ENCODE measurements at places on chromosomes 1 and 21.
A peak's percentile ranks its signal among the peaks of the same experiment; 100 is the strongest.

DNA sequence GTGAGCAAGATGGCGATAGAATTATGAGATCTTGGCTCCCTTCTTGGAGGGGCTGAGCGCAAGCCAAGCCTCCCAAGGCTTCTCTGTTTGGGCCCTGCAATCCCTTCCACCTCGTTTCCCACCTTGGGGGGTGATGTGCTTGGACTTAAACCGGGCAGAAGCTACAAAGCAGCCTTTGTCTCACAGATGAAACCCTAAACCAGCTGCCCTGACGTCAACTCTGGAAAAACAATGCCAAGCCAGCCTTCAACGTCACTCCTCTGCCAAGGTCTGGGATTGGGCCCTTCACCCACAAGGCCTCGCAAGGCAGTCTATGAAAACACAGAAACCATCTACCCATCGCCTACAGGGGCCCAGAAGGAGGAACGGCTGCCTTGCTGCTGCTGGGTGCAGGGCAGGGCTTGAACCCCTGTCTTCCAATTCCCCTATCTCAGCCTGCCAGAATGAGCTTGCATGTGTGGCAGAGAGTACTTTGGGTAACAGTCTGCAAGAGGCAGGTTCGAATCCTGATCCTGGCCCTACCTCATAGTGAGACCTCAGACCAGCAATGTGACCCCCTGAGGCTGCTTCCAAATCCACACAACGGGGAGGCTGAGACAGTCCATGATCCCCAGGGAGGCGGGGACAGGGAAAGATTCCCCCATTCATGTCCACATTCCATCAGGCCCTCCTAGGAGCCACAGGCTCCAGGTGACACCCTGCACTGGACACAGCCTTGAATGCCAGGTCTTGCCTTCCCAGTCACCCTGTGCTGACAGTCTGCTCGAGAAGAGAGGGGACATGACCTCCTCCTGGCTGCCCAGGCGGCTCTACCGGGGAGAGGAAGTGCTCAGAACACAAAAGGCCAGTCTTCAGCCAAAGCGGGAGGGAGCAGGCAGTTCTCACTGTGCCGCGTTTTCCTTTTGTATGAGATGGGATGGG is 15.0 kb downstream of the IFFO2 start:
- DNase-seq, result no peak

DNA sequence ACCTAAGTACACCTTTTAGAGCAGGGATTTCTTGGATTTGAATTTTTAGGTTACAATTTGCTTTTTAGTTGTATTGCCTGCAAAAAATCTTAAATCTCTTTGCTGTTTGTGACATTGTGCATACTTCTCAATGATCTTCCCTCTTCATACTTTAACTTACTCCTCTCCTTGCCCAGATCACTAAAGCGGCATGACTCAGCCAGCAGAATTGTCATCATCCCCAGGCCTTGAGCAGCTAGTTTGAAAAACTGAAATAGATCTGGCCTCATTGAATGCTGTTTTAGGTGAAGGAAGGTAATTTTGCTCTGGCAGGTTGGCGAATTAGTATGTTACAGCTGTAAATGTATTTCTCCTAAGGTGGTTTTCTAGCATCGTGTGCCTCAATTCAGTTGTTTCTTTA is 145.9 kb downstream of the RYR2 start:
- DNase-seq, result no peak

DNA sequence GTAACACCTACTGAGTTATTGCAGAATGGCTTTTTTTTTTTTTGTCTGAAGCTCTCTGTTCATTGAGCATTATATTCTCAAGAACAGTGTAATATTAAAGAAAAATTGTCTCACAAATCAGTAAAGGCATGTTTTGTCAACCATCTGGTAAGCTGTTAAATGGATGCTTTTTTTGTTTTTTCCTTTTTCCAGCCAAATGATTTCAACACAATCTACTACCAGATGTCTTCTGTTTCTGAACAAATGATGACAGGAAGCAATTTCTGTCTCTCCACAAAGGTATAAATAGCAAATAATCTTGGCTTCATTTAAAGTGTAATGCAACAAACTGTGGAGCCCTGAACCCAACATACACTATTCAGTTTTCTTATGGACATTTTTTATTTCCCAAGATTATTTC is 78.6 kb upstream of the RGS2 start:
- DNase-seq, result no peak

DNA sequence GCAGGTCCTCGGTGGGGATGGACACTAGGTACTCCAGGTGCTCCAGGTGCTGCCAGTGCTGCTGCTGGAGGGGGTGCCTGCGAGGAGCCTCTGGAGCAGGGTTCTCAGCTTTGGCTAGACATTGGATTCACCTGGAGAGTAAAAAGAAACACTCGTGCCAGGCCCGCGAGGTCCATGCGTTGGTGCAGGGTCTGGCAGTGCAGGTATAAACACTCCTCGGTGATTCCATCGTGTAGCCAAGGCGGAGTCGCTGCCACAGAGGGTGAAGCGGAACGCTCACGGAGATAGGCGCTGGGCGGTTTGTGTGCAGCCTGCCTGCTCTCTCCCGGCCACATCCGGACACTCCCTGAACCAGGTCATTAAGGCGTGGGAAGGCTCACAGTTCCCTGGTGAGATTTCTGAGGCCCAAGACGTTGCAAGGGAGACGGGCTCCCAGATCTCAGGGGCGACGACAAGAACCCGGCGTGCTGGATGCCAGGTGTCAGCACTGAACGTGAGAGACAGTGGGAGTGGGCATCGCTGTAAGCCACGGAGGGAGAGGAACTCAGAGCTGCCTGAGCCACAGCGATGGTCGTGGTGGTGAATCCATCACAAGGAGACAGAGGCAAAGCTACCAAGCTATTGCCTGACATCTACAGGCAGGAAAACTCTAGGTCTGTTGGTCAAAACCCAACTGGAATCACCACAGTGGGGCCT is 17.2 kb upstream of the SUMO3 start:
- DNase-seq, result no peak

GRCh38 chr1:9451081-9451480 is 88.2 kb upstream of the SLC25A33 start:
- DNase-seq, result no peak

GRCh38 chr1:91226741-91227140 is 177.9 kb downstream of the HFM1 start:
- no peak for DNase-seq

DNA sequence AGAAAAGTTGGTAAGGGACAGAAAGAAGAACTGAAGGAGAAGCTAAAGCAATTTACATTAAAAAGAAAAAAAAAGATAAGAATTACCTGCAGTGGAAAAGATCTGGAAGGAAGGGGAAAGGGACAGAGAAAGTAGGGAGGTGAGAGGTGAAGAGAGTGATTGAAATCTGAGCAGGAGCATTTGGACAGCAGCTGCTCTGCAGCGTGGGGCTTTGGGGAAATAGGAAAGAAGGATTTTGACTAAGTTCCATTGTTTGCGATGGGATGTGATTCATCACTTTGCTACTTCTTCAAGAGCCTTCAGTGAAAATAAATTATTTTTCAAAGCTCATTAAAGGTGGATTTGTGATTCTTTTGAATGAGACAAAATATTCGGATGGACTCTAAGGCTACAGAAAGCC is 26.1 kb upstream of the NMNAT2 start:
- no peak for DNase-seq

GRCh38 chr1:17196496-17197185 is 8.3 kb upstream of the PADI1 start:
- DNase-seq, result no peak

DNA sequence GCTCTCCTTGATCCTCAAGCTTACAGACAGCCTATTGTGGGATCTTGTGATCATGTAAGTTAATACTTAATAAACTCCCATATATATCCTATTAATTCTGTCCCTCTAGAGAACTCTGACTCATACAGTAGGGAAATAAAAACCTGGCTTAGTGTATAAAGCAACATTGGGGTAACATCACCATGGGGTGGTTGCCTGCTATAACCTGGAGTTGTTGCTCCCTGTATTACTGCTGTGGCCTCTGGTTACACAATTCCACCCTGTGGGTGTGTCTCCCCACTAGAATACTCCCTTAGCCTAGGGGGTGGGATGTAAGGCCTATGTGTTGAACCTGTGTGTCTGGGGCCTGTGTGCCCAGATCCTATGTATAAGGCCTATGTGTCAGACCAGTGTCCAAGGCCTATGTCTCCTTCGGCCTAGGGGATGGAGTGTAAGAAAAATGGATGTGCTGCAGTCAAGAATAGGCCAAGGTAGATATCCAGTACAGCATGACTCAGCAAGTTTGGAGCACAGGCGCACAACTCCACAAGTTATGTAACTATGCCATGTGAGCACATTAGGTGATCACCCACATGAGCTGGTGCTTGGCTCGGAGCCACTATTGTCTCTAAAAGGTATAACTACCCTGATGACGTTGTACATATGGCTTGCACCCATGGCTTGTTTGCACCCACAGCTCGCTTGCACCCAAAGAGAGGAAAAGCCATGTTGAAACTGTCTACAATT is 96.8 kb upstream of the C1orf21 start:
- DNase-seq, result no peak

- no peak for DNase-seq
These were observed 47.0 kb upstream of the POU2F1 start for GRCh38 chr1:167173516-167174184.

GRCh38 chr1:108007531-108007930 is 42.6 kb upstream of the VAV3 start:
- no peak for DNase-seq

DNA sequence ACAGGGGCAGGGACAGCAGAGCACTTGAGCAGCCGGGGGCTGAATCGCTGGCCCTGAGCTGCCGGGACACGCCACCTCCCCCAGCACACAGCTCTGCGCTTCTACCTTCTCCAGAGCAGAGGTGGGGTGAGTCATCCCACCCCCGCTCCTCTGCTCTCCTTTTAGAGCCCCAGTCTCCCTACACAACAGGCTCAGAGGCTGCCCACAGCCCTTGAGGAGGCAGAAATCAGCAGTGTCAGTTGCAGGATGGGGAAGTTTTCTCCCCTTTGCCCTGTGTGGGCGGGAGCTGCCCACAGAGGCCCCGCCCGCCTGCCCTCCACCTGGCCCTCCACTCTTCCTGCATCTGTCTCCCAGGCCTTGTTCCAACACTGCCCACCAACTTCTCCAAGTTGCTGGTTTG is 94.6 kb downstream of the STUM start:
- peak; percentile 72 for DNase-seq

GRCh38 chr21:33238146-33238545 is 8.4 kb downstream of the IFNAR2 start:
- DNase-seq, result no peak

- no peak for DNase-seq
These were observed 3.0 kb downstream of the C1QC start for GRCh38 chr1:22646384-22646783.

- no peak for DNase-seq
These were observed 694.4 kb downstream of the MATN1 start for GRCh38 chr1:30028939-30029338.

GRCh38 chr1:182139496-182139895 is 78.0 kb upstream of the ZNF648 start:
- no peak for DNase-seq

GRCh38 chr1:10432910-10433700 is 2.9 kb downstream of the CENPS start:
- DNase-seq, result no peak

- DNase-seq, result peak; percentile 29
These were observed 677 bp downstream of the AGPAT3 start for GRCh38 chr21:43865540-43866259.

GRCh38 chr1:86085741-86086409 is 70.7 kb downstream of the COL24A1 start:
- no peak for DNase-seq

GRCh38 chr1:109261006-109261405 is 11.7 kb downstream of the CELSR2 start:
- no peak for DNase-seq

DNA sequence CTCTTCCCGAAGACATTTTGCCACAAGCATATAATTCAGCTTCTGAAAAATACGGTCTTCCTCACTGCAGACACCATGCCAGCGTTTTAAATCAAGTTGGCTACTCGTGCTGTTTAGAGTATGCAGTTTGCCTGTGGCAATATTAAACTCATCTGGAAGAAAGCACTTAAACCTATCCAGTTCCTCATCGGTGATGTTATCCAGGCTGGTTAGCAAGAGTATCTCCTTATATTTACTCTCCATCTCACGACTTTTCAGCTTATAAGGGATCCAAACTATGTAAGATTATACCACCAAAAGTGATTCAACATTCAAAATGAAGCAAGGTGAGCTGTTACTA is 9.7 kb upstream of the IFI16 start:
- no peak for DNase-seq

- DNase-seq, result no peak
These were observed 32.8 kb downstream of the ARID1A start for GRCh38 chr1:26728645-26729044.

DNA sequence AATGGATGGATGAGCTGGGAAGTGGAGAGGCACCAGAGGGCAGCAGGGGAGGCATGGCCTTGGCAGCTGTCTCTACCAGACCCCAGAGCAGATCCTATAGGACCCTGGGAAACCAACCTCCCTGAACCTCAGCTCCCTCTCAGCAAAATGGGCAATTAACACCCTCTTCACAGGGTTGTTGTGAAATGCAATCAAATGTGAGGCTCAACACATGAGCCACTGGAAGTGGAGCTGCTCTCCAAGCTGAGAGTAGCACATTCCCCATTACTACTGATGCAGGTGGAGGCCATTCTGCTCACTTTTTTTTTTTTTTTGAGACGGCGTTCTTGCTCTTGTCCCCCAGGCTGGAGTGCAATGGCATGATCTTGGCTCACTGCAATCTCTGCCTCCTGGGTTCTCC is 6.5 kb upstream of the SYNC start:
- no peak for DNase-seq

- DNase-seq, result no peak
These were observed 715.0 kb upstream of the ADAMTS5 start for GRCh38 chr21:27681841-27682240.

DNA sequence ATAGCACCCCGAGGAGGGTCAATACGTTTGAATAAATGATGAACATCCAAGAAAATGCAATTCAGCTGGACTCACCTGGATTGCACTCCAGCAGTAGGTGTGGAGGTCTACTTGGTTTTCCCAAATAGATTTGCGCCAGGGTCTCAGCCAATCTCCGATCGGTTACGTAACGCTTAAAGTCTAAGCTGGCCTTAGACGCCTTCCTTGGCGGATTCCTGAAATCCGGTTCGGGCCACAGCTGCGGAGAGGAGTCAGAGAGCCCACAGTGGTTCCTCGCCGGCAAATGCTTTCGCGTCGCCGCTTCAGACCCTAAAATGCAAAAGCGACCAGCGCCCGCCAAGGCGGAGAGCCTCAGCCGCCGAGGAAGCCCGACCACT is 322 bp downstream of the TFB2M start:
- DNase-seq, result no peak

Data from stimulated activated CD8-positive, alpha-beta memory T cell treated with anti-CD3 and anti-CD28 coated beads, Interleukin-15, amount 100 ng/mL, for 4 hours (primary cell).